ENCODE measurements at places on chromosomes 2 and 18. TPM values are rescaled to one million over a fixed set of nuclear protein-coding genes. Genes with fewer than 3 reads are reported as not detected.

DNA sequence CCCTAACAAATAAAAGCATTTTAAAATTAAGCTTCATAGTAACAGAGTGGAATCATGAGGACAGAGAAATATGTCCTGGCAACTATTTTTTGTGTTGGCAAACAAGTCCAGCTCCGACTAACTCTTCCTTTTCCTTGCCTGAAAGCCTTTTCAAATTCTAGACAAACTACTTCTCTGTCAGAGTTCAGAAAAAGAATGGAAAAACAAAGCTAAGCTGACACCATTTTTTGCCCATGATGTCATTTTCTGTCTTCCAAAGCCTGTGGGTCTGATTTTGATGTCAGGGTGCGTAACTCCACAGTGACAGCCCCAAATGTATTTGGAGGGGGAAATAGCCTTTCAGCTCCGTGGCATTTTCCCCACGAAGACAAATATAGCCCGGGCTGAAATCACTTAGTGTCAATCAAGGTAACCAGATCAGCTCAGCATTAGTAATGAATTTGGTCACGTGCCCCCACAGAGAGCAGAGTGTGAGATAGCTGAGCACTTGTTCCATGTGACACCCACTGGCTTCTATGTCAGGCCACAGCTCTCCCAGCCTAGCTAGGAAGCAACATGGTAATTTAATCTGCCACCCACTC is 233.0 kb upstream of the SIX2 start:
- peak overlapping the region; percentile 96 for H3K27ac ChIP-seq
- H3K4me1 ChIP-seq, result peaks cover 60% of the 10 kb centered on the region
- no peaks in the 10 kb centered on the region for H3K36me3 ChIP-seq
- no peak for DNase-seq
- no peaks in the 10 kb centered on the region for H3K27me3 ChIP-seq
- no peak overlapping the region for H3K4me3 ChIP-seq

DNA sequence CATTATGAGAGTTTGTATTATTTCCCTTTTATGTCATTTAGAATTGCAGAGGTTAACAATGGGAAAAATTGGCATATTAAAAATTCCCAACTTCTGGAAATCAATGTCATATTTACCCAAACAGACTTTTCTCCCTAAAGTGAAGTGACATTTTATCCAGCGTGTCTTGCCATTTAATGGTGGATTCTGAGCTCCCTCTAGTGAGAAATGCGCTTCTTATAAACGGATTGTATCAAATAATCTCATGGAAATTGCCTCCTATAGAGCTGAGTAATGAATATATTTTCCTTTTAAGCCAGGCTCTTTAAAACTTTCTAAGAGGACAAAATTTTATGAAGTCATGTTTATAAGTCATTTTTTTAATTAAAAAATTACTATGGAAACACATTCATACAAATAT is 5.7 kb upstream of the GCFC2 start:
- H3K4me3 ChIP-seq, result no peak overlapping the region
- no peak for DNase-seq
- H3K4me1 ChIP-seq, result no peaks in the 10 kb centered on the region
- peaks cover 5% of the 10 kb centered on the region for H3K27me3 ChIP-seq

The SESTD1 gene
- 101 TPM for total RNA-seq

- peaks cover 13% of the 10 kb centered on the region for H3K36me3 ChIP-seq
- H3K27me3 ChIP-seq, result peaks cover 81% of the 10 kb centered on the region
- no peak overlapping the region for H3K4me3 ChIP-seq
- no peak overlapping the region for H3K27ac ChIP-seq
Measured at GRCh38 chr2:118849226-118850167, 2.0 kb upstream of the EN1 start.

The CEBPZOS gene
- not detected for total RNA-seq

The SCG2 gene
- total RNA-seq, result 82.1 TPM

DNA sequence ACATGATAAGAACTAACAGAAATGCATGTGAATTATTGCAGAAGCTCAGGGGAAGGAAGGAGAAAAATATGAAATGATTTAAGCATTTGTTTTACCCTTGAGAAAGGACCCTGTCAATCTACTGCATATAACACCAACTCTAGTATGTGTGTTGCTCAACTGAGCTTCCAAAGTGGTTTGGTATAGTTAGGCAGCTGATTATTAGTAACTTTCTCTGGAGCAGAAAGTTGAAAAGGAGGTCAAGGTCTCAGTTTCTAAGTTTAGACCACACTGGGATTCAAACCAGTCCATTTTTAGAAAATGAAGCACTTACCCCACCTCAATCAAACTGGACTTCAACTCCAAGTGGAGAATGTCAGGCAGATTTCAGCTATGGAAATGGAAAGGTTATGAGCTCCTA is 123.3 kb upstream of the CDC42EP3 start:
- H3K4me3 ChIP-seq, result no peak overlapping the region
- peaks cover under 1% of the 10 kb centered on the region for H3K36me3 ChIP-seq
- H3K4me1 ChIP-seq, result peaks cover 73% of the 10 kb centered on the region
- H3K27ac ChIP-seq, result no peak overlapping the region

- H3K4me3 ChIP-seq, result no peak overlapping the region
- H3K27me3 ChIP-seq, result no peaks in the 10 kb centered on the region
- no peaks in the 10 kb centered on the region for H3K36me3 ChIP-seq
- DNase-seq, result no peak
Measured at GRCh38 chr2:134457765-134458472, 204.0 kb downstream of the MGAT5 start.

- no peaks in the 10 kb centered on the region for H3K27me3 ChIP-seq
- H3K4me3 ChIP-seq, result no peak overlapping the region
- H3K27ac ChIP-seq, result no peak overlapping the region
- peaks cover 10% of the 10 kb centered on the region for H3K4me1 ChIP-seq
- no peaks in the 10 kb centered on the region for H3K36me3 ChIP-seq
Measured at GRCh38 chr2:127029350-127030051, 77.5 kb downstream of the BIN1 start.

DNA sequence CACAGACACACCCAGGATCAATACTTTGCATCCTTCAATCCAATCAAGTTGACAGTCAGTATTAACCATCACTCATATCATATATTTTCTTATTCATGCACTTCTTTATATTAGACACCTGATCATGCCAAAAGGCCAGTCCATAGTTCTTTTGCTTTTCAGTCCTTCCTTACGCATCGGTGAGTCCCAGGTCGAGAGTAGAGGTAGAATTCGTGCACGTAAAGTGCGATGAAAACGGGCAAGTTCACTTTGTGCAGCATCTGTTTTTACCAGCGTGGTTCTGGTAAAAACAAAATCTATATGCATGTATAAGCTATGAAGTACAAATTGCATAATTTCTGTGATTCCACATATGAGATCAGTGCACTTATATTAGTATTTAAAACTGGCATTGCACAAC is 1.2 kb upstream of the COPS8 start:
- peaks cover 27% of the 10 kb centered on the region for H3K4me1 ChIP-seq
- DNase-seq, result no peak
- peak overlapping the region; percentile 100 for H3K4me3 ChIP-seq

DNA sequence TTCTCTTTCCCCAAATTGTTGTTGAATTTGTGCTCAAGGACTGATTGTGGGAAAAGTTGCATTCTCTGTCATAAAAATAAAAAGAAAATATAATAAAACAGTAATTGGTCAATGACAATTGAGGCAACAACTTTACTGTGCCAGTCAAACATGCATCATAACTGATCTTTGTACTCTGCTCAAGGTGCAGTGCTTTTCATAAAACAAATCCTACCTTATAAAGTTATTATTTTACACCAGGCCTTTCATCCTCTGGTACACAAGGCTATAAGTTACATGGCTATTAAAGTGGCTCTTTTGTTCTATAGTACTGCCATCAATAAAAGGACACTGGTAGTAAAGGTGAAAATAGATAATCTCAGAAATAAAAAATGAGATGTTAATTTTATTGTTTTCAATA is 761.9 kb downstream of the SATB2 start:
- no peak overlapping the region for H3K4me3 ChIP-seq
- H3K27me3 ChIP-seq, result peaks cover 18% of the 10 kb centered on the region
- no peaks in the 10 kb centered on the region for H3K4me1 ChIP-seq

The ITPRIPL1 gene
- 2.8 TPM for total RNA-seq

- H3K4me1 ChIP-seq, result no peaks in the 10 kb centered on the region
- H3K4me3 ChIP-seq, result no peak overlapping the region
- peaks cover 11% of the 10 kb centered on the region for H3K27me3 ChIP-seq
Measured at GRCh38 chr2:154484338-154485099, 214.0 kb upstream of the KCNJ3 start.

- H3K4me3 ChIP-seq, result peak overlapping the region; percentile 62
- no peak for DNase-seq
- H3K36me3 ChIP-seq, result peaks cover 2% of the 10 kb centered on the region
- peaks cover 17% of the 10 kb centered on the region for H3K4me1 ChIP-seq
Measured at GRCh38 chr2:218893349-218894150, 12.9 kb downstream of the WNT10A start.

- DNase-seq, result no peak
- H3K4me3 ChIP-seq, result no peak overlapping the region
- H3K36me3 ChIP-seq, result peaks cover 7% of the 10 kb centered on the region
- peaks cover 45% of the 10 kb centered on the region for H3K4me1 ChIP-seq
- peak overlapping the region; percentile 97 for H3K27ac ChIP-seq
Measured at GRCh38 chr2:74741629-74742028, 87.6 kb downstream of the SEMA4F start.

DNA sequence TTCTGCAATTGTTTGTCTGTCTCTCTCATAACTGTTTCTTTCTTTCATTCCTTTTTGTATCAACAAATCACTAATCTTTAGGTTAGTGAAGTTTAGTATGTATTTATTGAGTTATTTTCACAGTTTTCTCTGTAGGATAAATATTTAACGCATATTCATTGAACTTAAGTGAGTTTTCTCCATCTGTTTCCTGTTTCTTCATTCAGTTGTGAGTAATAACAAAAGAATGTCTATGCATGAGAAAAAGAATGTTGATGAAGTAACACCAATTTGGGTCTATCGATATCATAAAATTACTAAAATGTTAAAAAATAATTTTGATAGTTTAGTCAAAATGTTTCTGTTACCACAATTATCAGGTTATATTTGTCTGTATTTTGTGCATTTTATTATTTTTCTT is 948.0 kb downstream of the DSC3 start:
- H3K27ac ChIP-seq, result peak overlapping the region; percentile 82
- H3K27me3 ChIP-seq, result no peaks in the 10 kb centered on the region
- no peak overlapping the region for H3K4me3 ChIP-seq
- H3K4me1 ChIP-seq, result peaks cover 16% of the 10 kb centered on the region
- DNase-seq, result no peak

- H3K27ac ChIP-seq, result no peak overlapping the region
- peaks cover 55% of the 10 kb centered on the region for H3K4me1 ChIP-seq
- peak; percentile 70 for DNase-seq
- peaks cover 2% of the 10 kb centered on the region for H3K36me3 ChIP-seq
Measured at GRCh38 chr2:128308889-128309279, 9.8 kb downstream of the HS6ST1 start.

The SLC8A1 gene
- 50.4 TPM for total RNA-seq

The ST3GAL5 gene
- 48.1 TPM for total RNA-seq

GRCh38 chr2:236207472-236207871 is 39.3 kb upstream of the GBX2 start:
- no peak overlapping the region for H3K4me3 ChIP-seq
- no peak for DNase-seq
- peaks cover 5% of the 10 kb centered on the region for H3K36me3 ChIP-seq
- H3K27ac ChIP-seq, result no peak overlapping the region
- peaks cover 4% of the 10 kb centered on the region for H3K4me1 ChIP-seq
- no peaks in the 10 kb centered on the region for H3K27me3 ChIP-seq
